H7 (cell line): ENCODE measurements at places on chromosomes 5 and 9. TPM values are rescaled to one million over a fixed set of nuclear protein-coding genes. Genes with fewer than 3 reads are reported as not detected.

Gene RFESD
- 3.3 and 4.2 TPM in 2 replicates for total RNA-seq

Gene C9orf153
- total RNA-seq: not detected in 2 replicates

- DNase-seq: no peak
These were observed 1.3 kb upstream of the REEP5 start for GRCh38 chr5:112923148-112923917.

GRCh38 chr5:102937894-102938293, 182.0 kb downstream of the GIN1 start:
- DNase-seq: no peak

DNA sequence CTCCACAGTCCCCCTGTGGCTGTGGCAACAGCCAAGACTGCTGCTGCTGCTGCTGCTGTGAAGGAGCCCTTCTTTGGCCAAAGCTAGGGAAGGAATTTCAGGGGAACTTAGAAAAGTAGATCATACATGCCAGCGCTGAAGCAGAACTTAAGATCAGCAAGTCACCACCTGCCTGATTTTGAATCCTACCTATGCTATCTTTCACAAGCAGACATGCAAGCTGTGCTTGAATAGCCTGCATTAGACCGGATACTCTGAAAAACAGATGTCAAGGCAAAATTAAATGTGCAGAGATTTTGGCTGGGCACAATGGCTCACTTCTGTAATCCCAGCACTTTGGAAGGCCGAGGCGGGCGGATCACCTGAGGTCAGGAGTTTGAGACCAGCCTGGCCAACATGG, 99.3 kb upstream of the ZNF366 start:
- no peak for DNase-seq
